ENCODE measurements at places on chromosomes 2 and 18. TPM values are rescaled to one million over a fixed set of nuclear protein-coding genes. Genes with fewer than 3 reads are reported as not detected.

DNA sequence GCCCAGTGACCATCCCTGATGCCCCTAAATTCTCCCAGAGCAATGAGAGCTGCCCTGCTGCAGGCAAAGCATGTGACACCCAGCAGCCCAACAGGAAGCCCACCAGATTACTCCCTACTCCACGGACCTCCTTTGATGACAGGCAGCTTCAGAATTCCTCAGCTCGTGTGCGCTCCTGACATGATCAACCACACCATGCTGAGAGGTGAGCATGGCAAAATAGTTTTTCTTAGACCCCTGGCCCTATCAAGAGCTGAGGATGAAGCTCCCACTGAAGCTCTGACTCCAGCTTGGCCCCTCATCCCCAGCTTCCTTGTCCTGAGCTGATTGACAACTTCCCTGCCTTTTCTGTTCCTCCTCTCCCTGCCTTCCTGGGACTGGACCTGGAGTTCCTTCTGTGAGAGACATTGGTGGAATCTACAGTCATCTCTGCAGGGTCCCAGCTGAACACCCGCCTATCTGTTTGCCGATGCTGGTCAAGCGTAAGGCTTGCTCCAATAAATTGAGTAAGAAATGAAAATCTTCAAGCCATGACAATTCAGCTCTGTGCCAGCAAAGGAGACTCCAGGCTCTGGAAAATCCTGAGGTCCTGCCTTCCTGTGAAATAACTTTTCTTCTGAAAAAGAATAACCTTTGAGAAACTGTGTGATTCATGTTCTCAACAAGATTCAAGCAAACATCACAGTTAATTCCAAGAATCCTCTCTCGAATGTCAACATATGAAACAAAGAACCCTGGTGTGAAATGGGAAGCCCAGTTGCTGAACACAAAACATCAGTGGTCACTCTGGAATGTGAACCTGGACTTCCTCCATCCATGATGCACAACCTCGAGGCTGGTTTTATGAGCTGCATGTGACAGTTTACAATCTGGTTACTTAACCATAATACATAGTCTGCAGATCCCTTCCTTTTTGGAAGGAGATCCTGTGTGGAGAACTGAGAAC lies 201.1 kb downstream of the SPP2 start:
- DNase-seq, result no peak
- H3K36me3 ChIP-seq, result no peaks in the 10 kb centered on the region
- H3K4me3 ChIP-seq, result no peak overlapping the region
- no peaks in the 10 kb centered on the region for H3K27me3 ChIP-seq
- H3K4me1 ChIP-seq, result no peaks in the 10 kb centered on the region
- H3K27ac ChIP-seq, result no peak overlapping the region

FBXO15 gene
- 9.1 TPM for polyA plus RNA-seq

ITM2C gene
- 308 TPM for polyA plus RNA-seq

DNA sequence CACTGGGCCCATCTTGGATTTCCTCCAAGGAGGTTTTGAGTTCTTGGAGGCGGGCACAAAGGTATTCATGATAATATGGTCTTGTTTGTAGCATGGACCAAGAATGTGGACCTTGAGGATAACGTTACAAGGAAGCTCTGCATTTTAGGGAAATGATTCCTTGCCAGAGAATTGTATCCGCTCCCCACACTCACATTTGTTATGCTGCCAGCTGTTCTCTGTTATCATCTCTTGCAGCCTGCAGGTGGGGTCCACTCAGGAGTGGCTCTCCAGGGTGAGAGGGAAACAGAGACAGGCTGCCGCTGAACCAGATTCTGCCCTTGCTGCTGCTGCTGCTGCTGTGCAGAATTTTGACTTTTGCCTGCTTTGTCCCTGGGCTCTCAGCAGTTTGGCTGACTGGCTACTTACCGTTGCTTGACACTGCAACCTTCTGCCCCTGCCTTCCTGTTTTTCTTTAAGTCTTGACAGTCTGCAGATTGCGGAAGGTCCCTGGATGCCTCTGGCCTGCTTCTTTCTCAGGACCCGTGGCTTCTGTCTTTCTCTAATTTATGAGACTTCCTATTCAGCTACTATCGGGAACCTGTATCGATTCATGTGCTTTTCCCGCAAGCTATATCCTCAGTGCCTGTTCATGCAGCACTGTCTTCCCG lies 122.3 kb upstream of the DOCK10 start:
- no peak overlapping the region for H3K27ac ChIP-seq
- H3K4me1 ChIP-seq, result no peaks in the 10 kb centered on the region
- H3K36me3 ChIP-seq, result no peaks in the 10 kb centered on the region
- peak; percentile 9 for DNase-seq
- no peaks in the 10 kb centered on the region for H3K27me3 ChIP-seq

POTEC gene
- not detected for polyA plus RNA-seq
